Right ventricle myocardium superior (tissue), 1 donor: ENCODE measurements at places on chromosomes 12 and 14. TPM values are rescaled to one million over a fixed set of nuclear protein-coding genes. Genes with fewer than 3 reads are reported as not detected.

GRCh38 chr14:93939304-93940229 lies 12.4 kb downstream of the FAM181A start:
- DNase-seq: peak; percentile 86

DNA sequence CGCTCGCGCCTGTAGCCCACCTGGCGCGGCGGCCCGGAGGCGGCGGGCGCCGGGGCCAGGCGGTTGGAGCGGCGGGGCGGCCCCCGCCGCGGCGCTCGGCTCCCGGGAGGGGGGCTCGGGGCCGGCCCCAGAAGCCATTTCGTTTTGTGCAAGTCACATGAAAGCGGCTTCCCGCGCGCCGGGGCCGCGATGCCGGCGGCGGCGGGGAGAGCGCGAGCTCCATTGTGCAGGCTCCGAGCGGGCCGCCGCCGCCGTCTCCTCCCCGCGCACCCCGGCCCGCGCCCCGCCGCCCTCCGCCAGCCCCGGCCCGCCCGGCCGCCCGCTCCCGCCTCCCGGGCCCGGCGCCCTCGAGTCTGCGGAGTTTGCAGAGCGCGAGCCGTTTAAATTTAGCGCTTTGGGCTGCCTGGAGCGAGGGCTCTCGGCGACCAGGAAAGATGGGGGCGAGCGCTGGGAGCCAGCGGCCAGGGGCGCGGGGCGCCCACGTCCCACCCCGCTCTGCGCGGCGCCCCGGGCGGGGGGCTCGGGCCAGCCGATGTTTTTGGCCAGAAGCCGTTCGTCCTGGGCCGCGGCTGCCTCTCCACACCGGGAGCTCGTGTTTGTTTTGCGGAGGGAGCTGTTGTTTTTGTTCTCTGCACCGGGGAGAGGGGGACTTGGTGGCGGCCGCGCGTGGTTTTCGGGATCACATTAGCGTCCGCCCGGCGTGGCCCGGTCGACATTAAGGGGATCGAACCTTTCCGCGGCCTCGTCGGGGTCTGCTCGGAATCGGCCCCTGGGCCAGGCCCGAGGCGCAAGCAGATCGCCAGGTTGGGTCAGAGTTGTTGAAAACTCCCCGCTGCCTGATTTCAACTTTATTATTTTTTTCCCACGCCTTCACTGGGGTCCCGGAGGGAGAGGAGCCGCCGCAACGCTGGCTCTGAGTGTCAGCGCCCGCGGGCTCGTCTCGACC lies 982 bp downstream of the BCL7A start:
- DNase-seq: no peak

DNA sequence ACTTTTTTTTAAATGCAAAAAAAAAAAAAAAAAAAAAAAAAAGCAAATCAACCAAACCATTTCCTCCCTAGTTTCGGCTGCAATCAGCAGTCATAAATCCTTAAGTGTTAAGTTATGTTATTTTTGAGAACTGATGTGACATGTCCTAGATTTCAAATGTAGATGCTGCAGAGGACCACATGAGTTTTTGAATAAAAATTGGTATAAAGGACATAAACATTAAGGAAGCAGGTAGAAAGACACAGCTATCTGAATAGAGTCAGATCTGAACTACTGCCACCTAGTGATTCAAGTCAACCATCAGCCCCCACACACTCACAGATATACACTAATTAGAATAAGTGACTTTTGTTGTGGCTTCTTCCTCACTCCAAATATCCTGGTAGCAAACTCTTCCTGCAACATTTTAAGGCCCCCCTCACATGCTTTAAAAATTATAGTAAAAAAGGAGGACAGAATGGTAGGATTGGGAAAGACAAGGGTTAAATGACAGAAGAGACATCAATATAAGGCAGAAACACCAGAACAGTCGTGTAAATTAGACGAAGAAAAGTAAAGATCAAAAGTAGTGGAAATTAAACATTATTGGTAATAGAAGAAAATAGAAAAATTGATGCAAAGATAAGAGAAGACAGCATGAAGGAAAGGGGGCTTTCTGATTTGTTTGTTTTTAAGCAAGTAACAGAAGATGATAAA lies 394.5 kb upstream of the ATP2B1 start:
- no peak for DNase-seq

GRCh38 chr14:76109087-76109880 lies 42.4 kb upstream of the GPATCH2L start:
- DNase-seq: no peak

- DNase-seq: no peak
Observed at GRCh38 chr12:97572220-97572619, 109.6 kb downstream of the RMST start.

DNA sequence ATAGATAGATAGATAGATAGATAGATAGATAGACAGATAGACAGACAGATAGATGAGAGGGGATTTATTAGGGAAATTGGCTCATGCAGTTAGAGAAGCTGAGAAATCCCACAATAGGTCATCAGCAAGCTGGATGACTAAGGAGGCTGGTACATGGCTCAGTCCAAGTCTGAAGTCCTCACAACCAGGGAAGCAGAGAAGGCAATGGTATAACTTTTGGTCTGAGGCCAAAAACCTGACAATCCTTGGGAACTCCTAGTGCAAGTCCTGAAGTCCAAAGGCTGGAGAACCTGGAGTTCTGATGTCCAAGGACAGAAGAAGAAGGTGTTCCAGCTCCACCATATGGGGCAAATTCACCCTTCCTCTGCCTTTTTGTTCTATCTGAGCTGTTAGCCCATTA lies 517.6 kb upstream of the ATP2B1 start:
- DNase-seq: no peak

- DNase-seq: no peak
Observed at GRCh38 chr12:53968214-53969127, 4.5 kb upstream of the HOXC11 start.

- no peak for DNase-seq
Observed at GRCh38 chr12:131314524-131315090, 360.9 kb downstream of the ADGRD1 start.

DNA sequence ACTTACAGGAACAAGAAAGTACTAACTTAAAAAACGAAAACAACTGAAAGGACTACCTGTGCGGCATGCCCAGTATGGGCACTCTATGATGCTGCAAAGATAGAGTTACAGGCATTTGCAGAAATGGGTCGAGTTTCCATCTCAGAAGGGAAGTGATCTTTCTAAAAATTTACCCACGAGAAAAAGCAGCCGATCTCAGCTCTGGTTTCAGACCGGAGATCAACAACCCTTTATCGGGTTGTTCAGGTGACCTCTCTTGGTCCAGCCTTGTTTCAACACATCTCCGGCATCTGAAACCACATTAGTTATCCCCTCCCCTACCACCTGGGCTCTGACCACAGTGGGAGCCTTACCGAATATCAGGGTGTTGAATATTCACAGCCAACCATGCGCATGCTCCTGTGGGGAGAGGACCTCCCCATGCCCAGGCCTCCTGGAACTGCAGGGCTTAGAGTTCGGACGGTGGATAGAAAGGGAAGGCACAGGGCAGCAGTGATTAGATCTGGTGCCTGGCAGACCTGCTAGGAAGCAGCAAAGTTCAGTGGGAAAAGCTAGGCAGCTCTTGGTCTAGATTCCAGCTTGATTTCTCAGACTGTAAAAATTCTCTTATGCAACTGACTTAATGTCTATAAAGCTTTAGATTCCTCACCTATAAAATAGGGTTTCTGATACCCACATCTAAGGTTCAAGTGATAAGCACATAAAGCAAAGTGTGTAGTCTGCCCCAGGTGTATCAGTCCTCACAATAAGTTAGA lies 906.0 kb downstream of the VRK1 start:
- DNase-seq: no peak

The PROX2 gene
- not detected for total RNA-seq

The CCDC38 gene
- total RNA-seq: 0.08 TPM

The CD4 gene
- total RNA-seq: 10.4 TPM

The IL26 gene
- not detected for total RNA-seq
